T47D (cell line): ENCODE measurements at places on chromosomes 7 and 10.
A peak's percentile ranks its signal among the peaks of the same experiment; 100 is the strongest.

- DNase-seq: peak; percentile 57
Observed at GRCh38 chr7:128322040-128322643, 21.6 kb downstream of the RBM28 start.

DNA sequence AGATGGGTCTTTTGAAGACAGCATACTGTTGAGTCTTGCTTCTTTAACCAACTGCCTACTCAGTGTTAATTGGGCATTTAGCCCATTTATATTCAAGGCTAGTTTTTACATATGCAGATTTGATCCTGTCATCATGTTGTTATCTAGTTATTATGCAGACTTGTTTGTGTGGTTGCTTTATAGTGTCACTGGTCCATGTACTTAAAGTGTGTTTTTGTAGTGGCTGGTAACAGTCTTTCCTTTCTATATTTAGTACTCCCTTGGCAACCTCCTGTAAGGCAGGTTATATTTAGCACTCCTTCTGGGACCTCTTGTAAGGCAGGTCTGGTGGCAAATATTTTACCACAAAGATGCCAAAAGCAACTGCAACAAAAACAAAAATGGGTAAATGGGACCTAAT is 66.7 kb downstream of the TES start:
- peak; percentile 46 for DNase-seq

GRCh38 chr10:93678805-93679587 is 23.4 kb downstream of the FRA10AC1 start:
- DNase-seq: no peak

DNA sequence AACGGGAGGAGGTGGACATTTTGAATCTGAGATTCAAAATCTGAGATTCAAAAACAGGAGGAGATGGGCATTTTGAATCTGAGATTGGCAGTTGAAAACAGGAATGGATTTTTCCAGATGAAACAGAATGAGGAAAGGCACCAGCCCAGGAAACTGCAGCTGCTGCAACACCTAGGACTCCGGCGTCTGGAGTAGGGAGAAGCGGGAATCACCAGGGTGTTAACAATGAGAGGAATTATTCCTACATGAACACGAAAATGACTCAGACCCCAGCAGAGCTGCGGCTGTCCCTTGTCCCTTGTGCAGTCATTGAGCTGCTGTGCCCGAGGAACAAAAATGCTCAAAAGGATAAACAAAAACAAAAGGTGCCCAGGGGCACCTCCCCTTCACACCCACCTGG is 59.9 kb upstream of the KAT6B start:
- no peak for DNase-seq

DNA sequence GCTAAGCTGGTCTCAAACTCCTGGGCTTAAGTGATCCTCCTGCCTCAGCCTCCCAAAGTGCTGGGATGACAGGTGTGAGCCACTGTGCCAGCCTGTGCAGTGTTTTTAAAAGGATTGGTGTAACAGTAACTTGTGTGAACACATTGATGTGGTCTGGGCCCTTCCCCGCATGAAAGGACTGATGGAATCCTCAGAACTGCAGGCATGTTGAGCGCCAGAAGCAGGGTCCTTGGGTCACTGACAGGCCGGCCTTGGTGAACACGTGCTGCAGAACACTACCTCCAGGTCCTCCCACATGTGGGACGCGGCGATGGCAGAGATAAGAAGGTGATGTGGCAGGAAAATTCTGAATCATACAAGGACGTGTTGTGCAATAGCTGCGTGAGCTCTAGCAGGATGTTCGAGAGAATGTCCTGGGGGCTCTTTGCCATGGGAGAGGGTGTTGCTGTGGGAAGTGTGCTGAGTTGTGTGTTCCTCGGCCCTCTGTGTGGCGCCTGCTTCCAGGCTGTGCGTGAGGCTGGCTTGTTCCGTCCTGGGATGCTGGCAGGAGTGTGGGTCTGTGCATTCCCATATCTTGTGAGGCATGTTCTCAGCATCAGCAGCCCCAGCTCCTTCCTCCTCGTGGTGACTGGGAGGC is 68.2 kb downstream of the DNAJB6 start:
- DNase-seq: peak; percentile 84

DNA sequence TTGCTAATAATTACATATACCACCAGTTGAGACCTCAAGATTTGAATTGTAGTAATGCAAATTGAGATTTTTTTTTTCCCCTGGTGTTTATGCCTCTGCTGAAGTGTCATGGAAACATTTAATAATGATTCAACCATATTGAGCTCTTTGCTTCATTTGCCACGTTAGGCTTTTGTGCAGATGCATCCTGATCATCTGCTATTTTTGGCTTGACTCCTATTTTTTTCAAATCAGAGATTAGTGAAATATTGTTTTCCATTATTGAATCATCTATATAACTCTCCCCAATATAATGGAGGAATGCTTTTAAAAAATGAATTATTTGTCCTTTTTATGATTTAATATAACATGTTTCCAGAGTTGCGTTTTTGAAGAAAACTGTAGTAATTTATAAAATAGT is 115.1 kb downstream of the SRI start:
- DNase-seq: no peak

DNA sequence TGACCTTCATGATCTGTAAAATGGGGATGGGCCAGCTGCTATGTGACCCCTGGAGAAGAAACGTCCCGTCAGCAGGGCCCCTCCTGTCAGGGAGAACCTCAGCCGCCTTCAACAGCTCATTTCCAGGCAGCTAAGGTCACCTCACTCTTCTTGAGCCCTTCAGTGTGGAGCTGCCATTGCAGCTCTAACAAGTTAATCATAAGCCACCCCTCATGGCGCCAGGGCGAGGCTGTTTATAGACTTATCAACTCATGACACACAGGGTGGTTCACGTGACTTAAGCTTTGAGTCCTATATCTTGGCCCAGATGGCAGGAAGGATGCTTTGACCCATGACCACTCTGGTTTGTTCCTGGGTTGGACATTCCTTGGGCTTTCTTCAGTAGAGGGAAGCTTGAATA is 315.1 kb downstream of the TNS3 start:
- DNase-seq: no peak

DNA sequence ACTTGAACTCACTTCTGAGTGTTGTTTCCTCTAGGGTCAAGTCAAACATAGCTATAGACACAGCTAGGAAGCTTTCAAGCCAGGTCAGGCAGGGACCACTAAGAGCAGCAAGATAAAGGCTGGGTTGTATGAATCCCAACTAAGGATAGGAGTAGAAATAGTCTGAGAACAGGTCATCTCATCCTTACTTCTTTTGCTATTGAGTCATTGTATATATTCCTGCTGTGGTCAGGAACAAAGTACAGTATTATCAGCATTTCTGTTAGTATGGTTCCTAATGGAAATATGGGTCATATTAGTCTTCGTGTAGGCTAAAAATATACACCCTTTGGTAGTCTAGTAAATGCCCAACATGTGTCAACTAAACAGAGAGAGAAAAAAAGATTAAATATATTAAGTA is 145.3 kb downstream of the BTAF1 start:
- no peak for DNase-seq

GRCh38 chr10:112811741-112812551 is 138.1 kb upstream of the TCF7L2 start:
- peak; percentile 93 for DNase-seq

GRCh38 chr7:1219498-1219897 is 13.2 kb upstream of the UNCX start:
- DNase-seq: no peak
